ENCODE measurements at places on chromosomes 4 and X.

- DNase-seq, result no peak
Observed at GRCh38 chr4:83709627-83710026, 173.7 kb downstream of the GPAT3 start.

DNA sequence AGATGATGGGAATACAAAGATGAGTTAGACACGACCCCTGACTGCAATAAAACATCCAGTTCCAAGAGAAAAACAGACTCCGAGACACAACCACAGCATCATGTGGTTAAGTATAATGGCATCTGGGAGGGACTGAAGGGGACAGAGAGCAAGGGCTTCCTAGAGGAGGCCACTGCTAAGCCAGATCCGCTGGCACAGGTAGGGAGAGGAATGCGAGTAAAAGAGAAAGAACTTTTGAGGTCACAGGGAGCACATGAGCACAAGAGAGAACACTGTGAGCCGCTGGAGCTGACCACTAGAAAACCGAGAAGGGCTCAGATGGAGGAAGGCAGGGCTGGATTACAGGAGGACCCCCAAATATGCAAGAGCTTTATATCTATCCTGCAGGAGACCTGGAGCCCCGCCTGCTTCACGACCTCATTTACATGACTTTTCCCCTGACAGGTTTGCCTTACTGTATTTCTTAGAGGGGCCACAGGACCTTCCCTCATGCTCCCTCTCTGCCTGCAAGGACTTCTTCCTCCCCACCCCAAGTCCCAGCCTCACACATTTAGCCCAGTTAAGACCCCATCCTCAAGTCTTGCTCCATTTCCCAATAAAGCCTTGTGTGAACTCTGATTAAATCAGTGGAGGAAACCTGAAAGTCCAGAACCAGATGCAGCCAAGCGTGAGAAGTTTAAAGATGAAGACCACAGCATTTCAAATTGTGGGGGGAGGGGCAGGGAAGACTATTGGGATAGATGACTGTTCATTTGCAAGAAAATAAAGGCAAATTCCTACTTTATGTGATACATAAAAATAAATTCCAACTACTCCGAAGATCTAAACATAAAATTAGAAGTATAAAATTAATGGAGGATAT is 29.6 kb downstream of the MFAP3L start:
- no peak for DNase-seq

- DNase-seq, result no peak
Observed at GRCh38 chr4:1851575-1852410, 4.2 kb downstream of the LETM1 start.

GRCh38 chrX:135652602-135653001 is 60.8 kb upstream of the CT45A1 start:
- DNase-seq, result no peak

DNA sequence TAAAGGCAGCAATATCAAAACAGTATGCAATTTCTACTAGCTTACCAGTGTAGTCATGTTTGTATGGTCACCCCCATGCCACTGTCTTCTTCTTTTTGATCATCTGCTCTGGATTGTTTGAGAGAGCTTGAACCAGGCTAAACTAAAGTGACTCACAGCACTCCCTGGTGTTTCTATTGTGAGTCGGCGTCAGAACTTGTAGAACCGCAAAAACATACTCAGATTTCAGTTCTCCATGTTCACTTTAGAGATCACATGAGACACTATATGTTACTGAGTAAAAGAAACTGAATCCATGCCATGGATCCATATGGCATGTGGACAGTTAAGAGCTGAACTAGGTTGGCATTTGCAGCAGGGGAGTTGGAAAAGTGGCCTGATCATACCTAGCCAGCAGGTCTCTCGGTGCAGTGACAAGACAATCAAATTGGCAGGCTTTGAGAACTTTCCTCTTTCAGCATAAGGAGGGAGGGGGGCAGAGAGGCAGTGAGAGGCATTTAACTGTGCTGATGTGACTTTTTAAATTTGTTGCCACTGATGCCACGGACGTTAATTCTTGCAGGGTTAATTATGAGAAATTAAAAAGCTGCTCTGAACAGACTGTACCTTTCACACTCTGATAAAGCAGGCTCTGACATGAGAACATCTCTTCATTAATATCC is 88.4 kb downstream of the AFF2 start:
- DNase-seq, result no peak

DNA sequence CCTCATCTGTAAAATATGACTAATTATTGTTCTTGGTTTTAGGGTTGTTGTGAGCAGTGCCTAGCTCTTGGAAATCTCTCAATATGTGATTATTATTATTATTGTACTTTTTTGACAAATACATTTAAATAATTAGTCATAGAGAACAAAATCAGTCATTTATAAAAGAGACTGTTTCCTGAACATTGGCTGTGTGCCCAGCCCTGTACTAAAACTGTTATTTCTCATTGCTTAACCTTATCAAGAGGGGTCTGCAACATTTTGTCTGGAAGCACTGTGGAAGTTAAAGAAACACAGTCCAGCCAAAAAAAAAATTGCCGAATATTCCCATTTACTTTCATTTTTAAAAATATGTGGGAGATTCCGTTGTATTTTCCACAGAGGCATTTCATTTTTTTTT is 989.2 kb upstream of the SLIT2 start:
- DNase-seq, result no peak

DNA sequence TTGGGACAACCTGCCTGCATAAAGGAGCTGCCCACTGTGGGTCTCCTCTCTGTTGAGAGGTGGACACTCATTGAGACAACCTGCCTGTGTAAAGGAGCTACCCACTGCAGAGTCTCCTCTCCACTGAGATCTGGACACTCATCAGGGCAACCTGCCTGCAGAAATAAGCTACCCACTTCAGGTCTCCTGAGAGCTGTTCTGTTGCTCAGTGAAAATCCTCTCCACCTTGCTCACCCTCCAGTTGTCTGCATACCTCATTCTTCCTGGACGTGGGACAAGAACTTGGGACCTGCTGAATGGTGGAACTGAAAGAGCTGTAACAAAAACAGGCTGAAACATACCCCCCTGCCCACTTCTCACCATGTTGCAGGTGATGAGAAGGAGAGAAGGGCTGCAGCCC is 59.9 kb upstream of the CDKN2AIP start:
- no peak for DNase-seq

- DNase-seq, result no peak
Observed at GRCh38 chr4:478373-478772, 20.6 kb downstream of the ZNF721 start.

- DNase-seq, result no peak
Observed at GRCh38 chr4:10535912-10536311, 78.7 kb upstream of the ZNF518B start.

DNA sequence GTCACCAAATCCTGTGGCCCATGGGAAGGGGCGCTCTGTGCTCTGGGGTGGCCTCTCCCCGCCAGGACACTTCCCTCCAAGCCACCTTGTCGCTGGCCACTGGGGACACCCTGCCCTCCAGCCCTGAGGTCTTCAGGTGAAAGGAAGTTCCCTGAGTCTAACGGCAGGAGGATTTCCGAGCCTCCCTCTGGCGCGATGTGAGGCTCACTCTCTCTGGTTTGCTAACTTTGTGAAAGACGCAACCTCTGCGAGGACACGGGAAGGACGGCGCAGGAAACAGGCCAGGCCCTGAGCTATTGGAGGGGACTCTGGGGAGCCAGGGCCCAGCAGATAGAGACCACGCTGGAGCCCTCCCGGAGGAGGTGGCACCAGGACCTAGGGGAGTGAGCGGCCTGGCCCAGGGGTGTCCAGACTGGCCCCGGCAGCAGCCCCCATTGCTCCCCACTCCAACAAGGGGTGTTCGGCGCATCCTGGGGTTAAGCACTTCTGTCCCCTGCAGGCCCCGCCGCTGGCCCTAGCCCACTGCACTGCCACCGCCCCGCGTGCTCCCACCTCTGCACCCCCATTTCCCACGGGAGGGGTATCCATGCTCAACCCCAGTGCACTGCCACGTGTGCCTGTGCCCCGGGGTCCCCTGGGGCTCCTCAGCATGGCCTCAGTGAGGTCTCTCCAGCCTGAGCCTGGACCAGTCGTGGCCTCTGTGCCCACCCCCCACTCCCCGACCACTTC is 72.2 kb upstream of the MXD4 start:
- no peak for DNase-seq

DNA sequence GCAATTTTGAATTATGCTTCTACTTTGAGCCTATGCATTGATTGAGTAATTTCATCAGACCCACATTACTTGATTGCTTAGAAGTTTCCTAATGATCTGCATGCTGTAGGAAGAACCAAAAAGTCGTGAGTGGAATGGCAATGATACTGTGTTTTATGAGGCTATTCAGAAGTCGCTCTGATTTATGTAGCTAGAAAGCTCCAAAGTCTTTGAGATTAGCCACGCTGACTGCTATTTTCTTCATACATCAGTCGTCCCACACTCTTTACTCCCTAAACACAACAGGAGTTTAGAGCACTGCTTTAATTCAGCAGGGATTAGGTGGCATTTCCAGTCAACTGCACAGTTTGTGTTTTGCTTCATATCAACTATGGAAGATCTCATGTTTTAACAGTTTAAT is 4.1 kb downstream of the GRID2 start:
- no peak for DNase-seq

DNA sequence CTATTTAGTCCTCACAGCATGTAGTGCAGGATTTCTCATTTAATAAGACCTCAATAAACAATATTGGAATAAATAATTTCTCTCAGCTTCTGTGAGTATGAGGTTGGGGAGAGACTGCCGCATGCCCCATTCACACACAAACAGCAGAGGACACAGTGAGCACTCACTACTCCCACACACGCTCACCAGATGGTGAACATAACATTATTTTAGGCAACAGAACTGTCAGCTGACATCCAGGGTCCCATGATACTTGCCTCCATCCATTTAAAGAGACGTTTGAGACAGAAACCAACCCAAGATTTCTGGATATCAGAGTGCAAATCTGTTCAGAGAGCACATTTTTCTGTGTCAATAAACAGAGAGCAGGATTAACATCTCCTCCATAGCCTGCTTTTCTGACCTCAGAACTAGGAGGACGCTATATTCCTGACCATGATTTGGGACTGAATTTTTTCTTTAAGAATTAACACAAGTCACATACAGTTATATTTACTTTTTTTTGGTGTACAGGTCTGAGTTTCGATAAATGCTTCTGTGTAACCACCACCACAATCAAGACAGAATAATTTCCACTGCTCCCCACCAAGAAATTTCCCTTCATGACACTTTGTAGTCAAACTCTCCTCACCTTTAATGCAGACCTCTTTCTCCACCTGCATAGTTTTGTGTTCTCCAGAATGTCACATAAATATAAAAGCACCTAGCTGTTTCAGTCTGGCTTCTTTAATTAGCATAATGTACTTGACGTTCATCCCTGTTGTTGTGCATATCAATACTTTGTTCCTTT is 16.7 kb downstream of the GPRIN3 start:
- no peak for DNase-seq

- no peak for DNase-seq
Observed at GRCh38 chr4:152380919-152381318, 155.0 kb downstream of the FBXW7 start.

- no peak for DNase-seq
Observed at GRCh38 chr4:70533211-70533610, 14.8 kb downstream of the AMTN start.

DNA sequence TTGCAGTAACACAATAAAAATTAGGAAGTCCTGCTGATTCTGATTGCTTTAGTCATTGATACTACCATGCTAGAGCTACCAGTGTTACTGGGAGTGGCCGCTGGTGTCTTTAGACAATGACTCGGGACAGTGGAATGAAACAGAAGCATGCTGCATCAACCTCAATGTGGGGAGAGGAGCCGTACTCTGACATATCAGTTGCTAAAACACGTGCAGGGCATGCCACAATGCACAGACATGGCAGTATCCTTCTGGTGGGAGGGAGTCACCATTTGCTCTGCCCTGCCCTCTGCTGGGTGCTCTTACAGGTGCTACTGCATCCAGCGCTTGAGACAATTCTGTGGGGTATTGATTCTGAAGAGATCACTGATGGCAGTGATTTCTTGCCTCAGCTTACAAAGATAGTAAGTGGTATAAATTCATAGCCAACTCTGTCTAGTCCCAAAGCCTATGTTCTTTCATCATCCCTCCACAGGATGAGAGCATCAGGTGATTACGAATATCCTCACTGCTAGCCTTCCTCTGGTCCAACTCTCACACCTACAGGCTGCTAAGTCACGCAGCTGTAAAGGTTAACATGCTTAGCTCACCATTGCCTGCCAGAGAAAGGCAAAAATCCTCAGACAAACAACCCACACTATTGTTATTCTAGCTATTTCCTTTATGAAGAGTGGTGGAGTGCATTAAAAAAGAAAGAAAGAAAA is 43.7 kb downstream of the NSG1 start:
- DNase-seq, result no peak

GRCh38 chrX:16479206-16479869 is 170.6 kb upstream of the S100G start:
- DNase-seq, result no peak

- DNase-seq, result no peak
Observed at GRCh38 chr4:110867251-110867960, 244.5 kb upstream of the PITX2 start.

DNA sequence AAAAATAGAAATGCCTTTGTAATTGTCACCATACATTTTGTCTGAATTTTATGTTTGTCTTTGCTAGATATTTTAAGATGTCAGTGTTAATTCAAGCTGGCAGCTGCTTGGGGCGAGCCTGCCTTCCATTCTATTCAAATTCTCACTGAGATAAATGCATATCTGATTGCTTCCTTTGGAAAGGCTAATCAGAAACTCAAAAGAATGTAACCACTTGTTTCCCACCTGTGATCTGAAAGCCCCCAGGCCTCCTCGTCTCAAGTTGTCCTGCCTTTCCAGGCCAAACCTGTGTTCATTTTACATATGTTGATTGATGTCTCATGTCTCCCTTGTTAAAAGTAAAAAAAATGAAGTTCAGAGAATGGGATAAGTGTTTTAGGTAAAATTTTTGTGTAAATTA is 318.7 kb upstream of the TECRL start:
- no peak for DNase-seq

- no peak for DNase-seq
Observed at GRCh38 chrX:22795671-22796070, 204.1 kb upstream of the DDX53 start.

All from omental fat pad (tissue), 4 donors.